ENCODE measurements at places on chromosomes 7 and 10. TPM values are rescaled to one million over a fixed set of nuclear protein-coding genes. Genes with fewer than 3 reads are reported as not detected.

- H3K4me1 ChIP-seq: peaks cover 7% of the 10 kb centered on the region
- H3K4me3 ChIP-seq: no peak overlapping the region
- H3K36me3 ChIP-seq: no peaks in the 10 kb centered on the region
- H3K27me3 ChIP-seq: no peaks in the 10 kb centered on the region
Observed at GRCh38 chr7:101233907-101234547, 3.6 kb downstream of the CLDN15 start.

GRCh38 chr10:114539623-114540022, 118.5 kb downstream of the ABLIM1 start:
- no peak overlapping the region for H3K27ac ChIP-seq
- peaks cover 11% of the 10 kb centered on the region for H3K4me1 ChIP-seq
- DNase-seq: no peak

DNA sequence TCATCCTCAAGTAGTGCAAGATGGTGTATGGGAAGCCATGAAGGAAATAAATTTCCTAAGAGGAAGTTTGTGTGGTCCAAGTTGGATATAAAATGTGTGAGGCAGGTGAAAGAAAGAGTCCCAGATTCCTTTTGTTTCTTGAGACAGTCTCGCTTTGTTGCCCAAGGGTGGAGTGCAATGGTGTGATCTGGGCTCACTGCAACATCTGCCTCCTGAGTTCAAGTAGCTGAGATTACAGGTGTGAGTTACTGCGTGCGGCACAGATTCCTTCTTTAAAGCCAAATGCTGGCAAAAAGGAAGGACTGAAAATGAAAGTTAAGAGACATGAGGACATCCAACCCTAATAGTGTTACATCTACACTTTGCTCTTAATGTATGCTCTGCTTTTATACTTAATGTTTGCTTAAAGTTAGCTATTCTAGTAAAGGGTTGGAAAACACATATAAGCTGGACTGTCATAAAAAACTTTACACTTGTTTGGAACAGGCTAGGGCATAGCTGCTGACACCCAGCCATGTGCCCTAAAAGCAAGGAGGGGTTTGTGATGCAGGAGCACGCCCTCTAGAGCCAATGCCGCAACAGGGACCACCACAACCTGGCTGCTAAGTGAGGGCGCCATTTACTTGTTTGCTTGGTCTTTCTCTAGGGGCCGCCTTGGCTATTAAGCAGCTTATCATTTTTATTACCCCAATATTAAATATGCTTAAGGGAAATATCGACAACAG, 34.5 kb downstream of the CLEC2L start:
- no peak overlapping the region for H3K4me3 ChIP-seq
- no peak for DNase-seq
- H3K36me3 ChIP-seq: no peaks in the 10 kb centered on the region
- H3K27me3 ChIP-seq: no peaks in the 10 kb centered on the region
- no peak overlapping the region for H3K27ac ChIP-seq

DNA sequence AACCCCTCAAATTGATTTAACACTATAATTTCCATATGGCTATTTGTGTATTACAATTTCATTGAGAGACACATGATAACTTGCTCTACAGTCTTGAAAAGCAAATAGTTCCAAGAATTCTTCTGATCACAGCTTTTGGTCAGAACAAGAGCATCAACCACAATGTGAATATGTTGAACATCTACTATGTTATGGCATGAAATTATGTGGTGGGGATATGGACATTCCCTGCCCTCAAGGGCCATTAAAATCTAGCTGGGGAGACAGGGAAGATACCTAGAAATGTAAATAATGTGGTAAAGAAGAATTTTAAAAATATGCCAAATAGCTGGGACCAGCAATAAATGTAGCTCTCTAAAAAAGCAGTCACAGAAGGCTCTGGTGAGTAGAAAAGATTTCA, 262.2 kb downstream of the FZD1 start:
- DNase-seq: no peak
- no peak overlapping the region for H3K27ac ChIP-seq
- H3K36me3 ChIP-seq: no peaks in the 10 kb centered on the region
- no peaks in the 10 kb centered on the region for H3K27me3 ChIP-seq
- H3K4me3 ChIP-seq: no peak overlapping the region

OR6B1 gene
- total RNA-seq: not detected
